ENCODE measurements at places on chromosomes 6 and 20.

- no peak for DNase-seq
These were observed 50.7 kb upstream of the TNFRSF21 start for GRCh38 chr6:47360388-47360787.

DNA sequence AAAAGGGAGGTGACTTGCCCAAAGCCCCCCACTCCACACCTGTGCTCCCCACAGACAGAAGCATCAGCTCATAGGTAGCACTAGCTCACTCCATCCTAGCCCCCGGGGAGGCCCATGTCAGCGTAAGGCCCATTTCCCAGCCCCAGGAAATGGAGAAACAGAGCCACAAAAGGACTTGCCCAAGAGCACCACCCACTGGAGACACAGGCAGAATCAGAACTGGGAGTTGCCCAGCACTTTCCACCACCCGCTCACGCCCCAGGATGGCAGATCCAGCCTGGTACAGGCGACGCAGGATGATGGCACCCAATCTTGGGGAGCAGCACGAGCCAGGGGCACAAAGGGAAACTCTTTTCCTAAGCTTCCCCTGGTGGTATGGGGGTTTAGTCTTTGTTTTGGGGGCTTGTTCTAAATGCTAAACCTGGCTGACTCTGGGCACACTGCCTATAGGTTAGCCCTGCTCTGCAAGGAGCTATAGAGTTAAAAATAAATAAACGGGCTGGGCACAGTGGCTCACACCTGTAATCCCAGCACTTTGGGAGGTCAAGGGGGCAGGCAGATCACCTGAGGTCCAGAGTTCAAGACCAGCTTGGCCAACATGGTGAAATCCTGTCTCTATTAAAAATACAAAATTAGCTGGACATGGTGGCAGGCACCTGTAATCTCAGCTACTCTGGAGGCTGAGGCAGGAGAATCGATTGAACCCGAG lies 11.8 kb downstream of the C20orf203 start:
- DNase-seq, result no peak

- DNase-seq, result peak; percentile 26
These were observed 26.4 kb downstream of the COX4I2 start for GRCh38 chr20:31663838-31664695.

DNA sequence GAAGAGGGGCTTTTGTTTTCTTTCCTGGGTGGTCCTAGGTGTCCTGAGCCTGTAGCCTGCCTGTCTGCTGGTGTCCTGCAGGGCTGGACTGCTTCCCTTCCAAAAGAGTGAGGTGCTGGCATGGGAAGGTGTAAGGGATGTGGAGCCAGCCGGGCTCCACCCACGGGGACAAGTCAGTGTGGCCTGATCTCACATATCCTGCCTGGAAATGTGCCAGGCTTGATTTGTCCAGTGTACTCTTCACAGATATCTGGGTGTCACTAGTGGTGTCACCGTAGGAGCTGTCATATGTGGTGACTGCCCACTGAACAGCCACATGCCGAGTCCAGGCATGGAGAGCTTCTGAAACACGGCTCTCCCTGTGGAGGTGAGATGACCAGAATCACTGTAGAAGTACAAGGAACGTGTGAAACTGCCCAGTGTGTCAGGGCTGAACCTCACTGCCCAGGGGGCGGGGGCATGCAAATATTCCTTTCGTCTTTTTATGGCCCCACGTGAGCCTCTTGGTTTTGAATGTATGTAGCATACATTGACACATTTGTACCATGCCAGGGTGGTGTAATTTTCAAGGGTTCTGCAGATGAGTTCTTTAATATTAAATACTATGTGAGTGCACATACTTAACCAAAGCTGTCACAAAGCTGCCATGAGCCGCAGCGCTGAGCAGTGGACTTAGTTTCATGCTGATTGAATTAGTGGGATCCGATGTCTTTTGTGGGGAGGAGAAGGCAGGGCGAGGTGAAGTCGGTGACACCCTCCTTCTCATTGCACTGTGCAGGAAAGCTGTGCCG lies 55.8 kb downstream of the CDH4 start:
- DNase-seq, result no peak

DNA sequence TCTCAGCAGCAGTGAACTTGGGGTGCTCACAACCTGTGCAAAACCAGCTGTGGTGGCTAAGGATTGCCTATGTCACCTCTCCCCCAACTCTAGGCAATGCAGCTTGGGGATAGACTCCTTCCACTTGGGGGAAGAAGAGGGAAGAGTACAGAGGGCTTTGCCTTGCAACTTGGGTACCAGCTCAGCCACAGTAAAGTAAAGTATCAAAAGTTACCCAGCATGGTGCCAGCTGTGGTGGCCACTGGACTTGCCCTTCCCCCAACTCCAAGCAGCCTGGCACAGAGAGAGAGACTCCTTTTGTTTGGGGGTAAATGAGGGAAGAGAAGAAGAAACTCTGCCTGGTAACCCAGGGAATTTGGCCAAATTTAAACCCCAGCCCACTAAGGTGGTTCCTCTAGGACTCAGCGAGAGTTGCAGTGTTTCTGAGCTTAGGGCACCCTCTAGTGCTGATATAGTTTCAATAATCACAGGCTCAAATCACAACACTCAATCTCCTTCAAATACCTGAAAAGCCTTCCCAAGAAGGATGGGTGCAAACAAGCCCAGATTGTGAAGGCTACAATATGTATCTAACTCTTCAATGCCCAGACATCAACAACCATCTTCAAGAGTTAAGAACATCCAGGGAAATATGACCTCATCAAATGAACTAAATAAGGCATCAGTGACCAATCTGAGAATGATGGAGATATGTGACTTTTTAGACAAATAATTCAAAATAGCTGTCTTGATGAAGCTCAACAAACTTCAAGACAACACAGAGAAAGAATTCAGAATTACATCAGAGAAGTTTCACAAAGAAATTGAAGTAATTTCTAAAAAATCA lies 7.6 kb upstream of the DEFB129 start:
- DNase-seq, result no peak

DNA sequence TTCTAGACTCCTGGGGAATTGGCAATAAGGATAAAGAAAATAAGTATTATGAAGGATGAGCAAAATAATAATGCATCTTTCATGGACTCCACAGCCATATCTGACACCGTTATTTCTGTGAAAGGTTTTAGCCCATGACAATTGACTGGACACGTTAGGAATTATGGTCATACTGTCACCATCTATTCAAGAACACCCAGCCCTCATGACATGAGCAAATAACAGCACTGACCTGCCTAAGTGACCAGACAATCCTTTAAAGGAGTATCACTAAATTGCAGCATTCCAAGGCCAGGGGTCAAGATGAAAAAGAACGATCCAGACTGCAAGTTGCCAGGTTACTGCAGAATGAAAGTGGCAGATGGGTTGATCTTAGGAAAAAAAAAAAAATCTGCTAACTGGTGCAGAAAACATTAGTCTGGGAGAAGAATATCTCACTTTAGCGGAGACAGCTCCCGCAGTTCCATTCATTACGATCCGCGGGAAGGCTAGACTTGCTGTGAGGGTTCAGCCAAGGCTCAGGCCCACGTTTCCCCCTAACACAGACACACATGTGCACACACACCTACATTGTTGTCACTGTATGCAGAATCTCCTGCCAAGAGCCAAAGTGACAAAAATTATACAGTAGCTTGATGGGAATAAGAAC lies 237.7 kb upstream of the AGPAT4 start:
- no peak for DNase-seq

DNA sequence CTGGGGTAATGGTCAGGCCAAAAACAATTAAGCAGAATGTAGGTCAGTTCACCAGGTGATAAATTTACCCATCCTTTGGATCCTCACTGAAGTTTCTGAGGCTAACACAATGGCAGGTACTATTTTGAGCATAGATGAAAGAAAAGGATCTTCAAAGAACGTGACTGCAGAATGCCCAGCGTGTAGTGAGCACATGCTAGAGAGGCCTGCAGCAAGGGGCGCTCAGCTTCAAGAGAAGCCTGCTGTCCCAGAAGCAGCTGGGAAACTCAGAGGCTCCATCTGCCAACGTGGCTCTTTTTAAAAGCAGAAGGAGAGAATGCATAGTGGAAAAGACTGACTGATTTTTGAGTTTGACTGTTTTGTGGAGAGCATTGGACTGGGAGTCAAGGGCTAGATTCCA lies 57.4 kb downstream of the CD83 start:
- DNase-seq, result no peak

- no peak for DNase-seq
These were observed 232.9 kb downstream of the SAMD5 start for GRCh38 chr6:147741389-147741788.

- DNase-seq, result no peak
These were observed 176.6 kb downstream of the TSHZ2 start for GRCh38 chr20:53148771-53149147.

- DNase-seq, result no peak
These were observed 1838.1 kb upstream of the DEFB115 start for GRCh38 chr20:29419378-29419777.

DNA sequence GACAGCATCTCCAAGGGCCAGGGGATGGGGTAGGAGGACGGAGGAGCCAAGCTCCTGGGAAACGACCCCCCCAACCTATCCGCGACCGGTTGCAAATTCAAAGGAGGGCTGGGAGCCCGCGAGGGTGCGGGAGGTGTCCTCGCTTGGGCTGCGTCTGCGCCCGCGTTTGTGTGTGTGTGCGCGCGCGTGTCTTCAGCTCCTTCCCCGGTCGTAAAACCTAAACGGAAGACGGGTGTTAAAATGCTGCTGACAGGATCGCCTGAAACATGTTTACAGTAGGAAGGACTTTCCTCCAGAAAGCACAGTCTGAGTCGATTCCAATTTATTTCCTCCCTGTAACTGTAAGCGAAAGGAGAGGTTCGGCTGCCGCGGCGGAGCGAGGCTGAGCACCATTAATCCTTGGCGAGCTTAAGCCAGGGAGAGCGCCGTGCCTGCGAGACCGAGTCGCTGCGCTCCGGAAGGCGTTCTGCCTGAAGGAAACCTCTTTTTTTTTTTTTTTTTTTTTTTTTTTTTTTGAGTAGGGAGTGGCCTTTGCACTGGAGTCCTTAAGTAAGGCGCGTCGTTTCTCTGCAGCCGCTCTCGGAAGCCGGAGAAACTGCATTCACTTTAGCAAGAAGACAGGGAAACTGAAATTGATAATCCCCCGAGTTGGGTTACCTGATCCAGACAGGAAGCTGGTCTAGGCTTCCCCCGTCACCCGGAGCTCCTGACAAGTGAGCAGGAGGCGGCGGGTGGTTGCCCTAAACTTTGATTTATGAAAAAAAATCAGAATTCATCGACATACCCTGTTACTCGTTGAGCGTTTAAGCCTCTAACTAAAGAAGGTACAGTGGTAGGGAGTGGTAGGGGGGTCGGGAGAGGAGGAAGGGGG lies 4.8 kb upstream of the SOX4 start:
- peak; percentile 79 for DNase-seq

DNA sequence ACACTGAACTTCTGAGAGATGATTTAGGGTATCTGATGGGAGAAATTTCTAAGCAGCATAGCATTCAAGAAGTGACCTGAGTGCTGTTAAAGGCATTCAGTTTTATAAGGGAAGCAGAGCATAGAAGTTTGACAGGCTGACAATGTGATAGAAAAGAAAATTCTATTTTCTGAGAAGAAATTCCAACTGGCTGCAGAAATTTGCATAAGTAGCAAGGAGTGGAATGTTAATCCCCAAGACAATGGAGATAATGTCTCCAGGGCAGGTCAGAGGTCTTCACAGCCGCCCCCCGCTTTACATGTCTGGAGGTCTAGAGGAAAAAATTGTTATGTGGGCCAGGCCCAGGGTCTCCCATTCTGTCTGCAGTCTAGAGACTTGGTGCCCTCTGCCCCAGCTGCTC lies 1361.8 kb upstream of the EYS start:
- no peak for DNase-seq

GRCh38 chr6:149443411-149444181 lies 41.2 kb downstream of the ZC3H12D start:
- no peak for DNase-seq

GRCh38 chr6:16694781-16695578 lies 66.3 kb downstream of the ATXN1 start:
- no peak for DNase-seq

DNA sequence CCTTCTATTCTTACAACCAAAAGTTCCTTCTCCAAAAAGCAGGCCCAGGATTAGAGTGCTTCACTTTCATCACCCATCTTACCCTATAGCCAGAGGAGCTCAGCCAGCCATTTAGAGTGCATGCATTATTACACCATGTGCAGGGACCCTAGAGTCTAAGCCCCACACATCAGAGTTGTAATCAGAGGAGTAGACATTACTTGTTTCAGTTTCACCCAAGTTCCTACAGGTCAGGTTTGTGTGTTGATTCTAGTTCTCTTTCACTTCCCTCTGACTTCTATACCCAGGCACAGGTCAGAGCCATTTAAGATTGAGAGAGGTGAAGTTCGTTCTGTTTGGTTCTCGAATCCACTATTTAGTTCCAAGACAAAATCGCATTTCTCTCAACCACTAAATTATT lies 16.3 kb upstream of the ARFGEF3 start:
- DNase-seq, result no peak

GRCh38 chr6:168506460-168506859 lies 65.5 kb downstream of the SMOC2 start:
- peak; percentile 13 for DNase-seq

DNA sequence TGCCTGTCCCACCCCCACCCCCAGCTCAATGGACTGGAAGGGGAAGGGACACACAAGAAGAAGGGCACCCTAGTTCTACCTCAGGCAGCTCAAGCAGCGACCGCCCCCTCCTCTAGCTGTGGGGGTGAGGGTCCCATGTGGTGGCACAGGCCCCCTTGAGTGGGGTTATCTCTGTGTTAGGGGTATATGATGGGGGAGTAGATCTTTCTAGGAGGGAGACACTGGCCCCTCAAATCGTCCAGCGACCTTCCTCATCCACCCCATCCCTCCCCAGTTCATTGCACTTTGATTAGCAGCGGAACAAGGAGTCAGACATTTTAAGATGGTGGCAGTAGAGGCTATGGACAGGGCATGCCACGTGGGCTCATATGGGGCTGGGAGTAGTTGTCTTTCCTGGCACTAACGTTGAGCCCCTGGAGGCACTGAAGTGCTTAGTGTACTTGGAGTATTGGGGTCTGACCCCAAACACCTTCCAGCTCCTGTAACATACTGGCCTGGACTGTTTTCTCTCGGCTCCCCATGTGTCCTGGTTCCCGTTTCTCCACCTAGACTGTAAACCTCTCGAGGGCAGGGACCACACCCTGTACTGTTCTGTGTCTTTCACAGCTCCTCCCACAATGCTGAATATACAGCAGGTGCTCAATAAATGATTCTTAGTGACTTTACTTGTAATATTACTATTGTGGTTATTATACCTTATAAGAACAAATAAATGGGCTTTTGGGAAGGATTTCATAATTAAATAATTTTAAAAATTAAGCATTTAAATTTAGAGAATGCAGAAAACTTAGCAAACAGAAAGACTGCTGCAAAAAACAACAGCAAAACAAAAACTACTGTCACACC lies 8.4 kb downstream of the CDKN1A start:
- DNase-seq, result no peak

GRCh38 chr6:12173181-12173580 lies 117.0 kb upstream of the EDN1 start:
- no peak for DNase-seq

- no peak for DNase-seq
These were observed 19.8 kb upstream of the MAP1LC3A start for GRCh38 chr20:34538671-34539123.

DNA sequence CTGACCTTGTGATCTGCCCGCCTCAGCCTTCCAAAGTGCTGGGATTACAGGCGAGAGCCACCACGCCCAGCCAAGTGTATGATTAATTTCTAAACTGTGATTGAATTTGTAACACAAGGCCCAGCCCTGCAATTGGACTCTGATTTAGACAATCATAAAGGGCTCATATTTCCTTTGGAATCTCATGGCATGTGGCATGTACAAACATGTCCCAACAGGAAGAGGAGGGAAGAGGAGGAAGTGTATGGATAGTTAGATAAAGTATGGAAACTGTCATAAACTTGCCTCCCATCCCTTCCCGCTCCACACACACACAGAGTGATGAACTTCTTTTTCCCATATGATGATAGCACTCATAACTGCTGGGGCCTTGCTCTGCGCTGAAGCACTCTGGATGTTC lies 27.2 kb upstream of the QKI start:
- no peak for DNase-seq

All from NCI-H1092 (cell line).